ENCODE measurements at places on chromosomes 6 and 20.
A peak's percentile ranks its signal among the peaks of the same experiment; 100 is the strongest.

- DNase-seq, result no peak
Measured at GRCh38 chr6:169221264-169221663, 32.4 kb downstream of the THBS2 start.

GRCh38 chr20:5100684-5101347, 18.9 kb downstream of the PCNA start:
- DNase-seq, result peak; percentile 32

- DNase-seq, result no peak
Measured at GRCh38 chr6:52675372-52675771, 4.5 kb downstream of the TMEM14A start.

DNA sequence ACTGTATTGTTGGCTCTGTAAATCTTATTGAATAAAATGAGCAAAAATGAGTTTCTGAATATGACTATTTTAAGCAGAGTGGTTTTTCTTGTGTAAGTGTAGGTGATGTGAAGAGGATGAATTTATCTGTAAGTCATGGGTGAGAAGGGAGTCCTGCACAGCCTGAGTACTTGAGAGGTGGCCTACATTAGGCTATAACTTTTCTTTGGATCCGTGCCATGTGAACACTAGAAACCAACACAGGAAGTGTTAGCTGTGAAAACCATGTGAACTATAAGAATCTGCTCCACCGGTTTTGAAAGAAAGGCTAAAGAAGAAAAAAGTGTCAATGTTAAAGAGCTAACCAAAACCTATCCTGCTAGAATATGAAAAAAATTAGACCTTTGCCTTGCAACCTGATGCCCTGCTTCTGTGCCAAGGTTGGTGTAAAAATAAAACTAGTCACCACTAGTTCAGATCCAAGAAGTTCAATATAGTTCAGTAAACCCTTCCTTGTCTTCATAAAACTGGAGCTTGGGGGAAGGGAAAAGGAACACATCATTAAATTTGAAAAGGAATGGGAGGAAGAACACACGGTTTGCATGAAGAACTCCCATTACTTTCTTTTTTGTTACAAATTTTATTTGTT, 21.3 kb downstream of the PLCB1 start:
- no peak for DNase-seq

- no peak for DNase-seq
Measured at GRCh38 chr20:54267483-54268003, 59.7 kb downstream of the PFDN4 start.

- DNase-seq, result no peak
Measured at GRCh38 chr6:104995989-104996617, 39.2 kb downstream of the LIN28B start.

- peak; percentile 49 for DNase-seq
Measured at GRCh38 chr6:24766680-24767462, 7.9 kb upstream of the GMNN start.

GRCh38 chr6:41894366-41895299, 542 bp downstream of the USP49 start:
- DNase-seq, result no peak

- DNase-seq, result no peak
Measured at GRCh38 chr6:150451807-150452427, 83.1 kb downstream of the IYD start.
